ENCODE measurements at places on chromosomes 7 and 10. TPM values are rescaled to one million over a fixed set of nuclear protein-coding genes. Genes with fewer than 3 reads are reported as not detected.

KCNH2 gene
- 1.1 TPM for total RNA-seq

PDE1C gene
- total RNA-seq = 0.53 TPM

GRCh38 chr7:68256295-68256694 lies 1259.7 kb downstream of the TYW1 start:
- no peak for DNase-seq

- no peak for DNase-seq
These were observed 15.0 kb downstream of the NOD1 start for GRCh38 chr7:30463405-30464145.

PON1 gene
- total RNA-seq = 0.52 TPM

LIPK gene
- total RNA-seq = 17.4 TPM

COL13A1 gene
- 2.3 TPM for total RNA-seq

- DNase-seq = no peak
These were observed 30.6 kb upstream of the GDI2 start for GRCh38 chr10:5843686-5844344.

DNA sequence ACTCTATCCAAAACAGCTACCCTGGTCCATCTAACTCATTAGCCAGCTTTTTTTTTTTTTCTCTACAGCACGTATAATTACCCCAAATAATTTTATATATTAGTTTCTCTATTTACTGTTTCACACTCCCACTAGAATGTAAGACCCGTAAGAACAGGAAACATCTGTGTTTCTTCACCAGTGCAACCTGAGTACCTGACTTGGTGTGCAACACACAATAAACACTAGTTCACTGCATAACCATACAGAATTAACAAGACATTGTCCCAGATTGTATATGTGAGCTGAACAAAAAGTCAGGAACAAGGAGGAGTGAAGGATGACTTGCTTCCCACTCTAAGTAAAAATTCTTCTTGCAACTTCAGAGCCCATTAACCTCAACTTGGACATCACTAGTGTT lies 180.2 kb upstream of the AKR1E2 start:
- DNase-seq = no peak

- DNase-seq = no peak
These were observed 232.3 kb upstream of the GLI3 start for GRCh38 chr7:42469341-42469740.

DNA sequence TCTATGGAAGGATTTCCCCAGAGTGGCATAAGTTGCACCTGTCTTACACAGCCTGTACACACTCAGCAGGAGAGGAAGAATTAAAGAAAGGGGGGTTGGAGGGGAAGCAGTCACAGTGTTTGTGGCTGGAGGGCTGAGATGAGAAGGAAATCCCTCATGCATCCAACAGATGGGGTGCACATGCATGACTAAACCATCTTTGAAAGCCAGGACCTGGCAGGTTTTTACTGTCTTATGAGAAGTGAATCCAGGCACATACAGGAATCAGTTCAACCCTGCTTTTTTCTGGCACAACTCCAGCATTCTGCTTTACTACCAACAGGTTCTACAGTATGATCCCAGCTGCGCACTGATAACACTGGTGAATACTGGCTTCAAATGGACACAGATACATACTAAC lies 107.7 kb downstream of the CACNA2D1 start:
- DNase-seq = no peak

DNA sequence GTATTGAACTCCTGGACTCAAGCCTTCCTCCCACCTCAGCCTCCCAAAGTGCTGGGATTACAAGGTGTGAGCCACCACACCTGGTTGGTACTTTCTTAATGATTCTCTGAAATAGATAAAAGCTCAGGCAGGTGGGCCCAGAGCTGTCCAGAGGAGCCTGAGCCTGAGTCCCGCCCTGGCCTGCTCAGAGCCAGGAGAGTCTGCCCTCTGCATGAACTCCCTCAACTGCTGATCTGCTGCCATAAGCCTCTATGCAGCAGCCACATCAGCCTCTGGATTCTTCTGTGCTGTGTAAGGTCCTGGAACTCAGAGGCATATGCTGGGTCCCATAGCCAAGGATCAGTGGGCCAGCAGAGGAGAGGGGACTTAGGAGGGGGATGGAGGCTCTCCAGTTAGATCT lies 23.1 kb upstream of the DDIT4 start:
- no peak for DNase-seq

DNA sequence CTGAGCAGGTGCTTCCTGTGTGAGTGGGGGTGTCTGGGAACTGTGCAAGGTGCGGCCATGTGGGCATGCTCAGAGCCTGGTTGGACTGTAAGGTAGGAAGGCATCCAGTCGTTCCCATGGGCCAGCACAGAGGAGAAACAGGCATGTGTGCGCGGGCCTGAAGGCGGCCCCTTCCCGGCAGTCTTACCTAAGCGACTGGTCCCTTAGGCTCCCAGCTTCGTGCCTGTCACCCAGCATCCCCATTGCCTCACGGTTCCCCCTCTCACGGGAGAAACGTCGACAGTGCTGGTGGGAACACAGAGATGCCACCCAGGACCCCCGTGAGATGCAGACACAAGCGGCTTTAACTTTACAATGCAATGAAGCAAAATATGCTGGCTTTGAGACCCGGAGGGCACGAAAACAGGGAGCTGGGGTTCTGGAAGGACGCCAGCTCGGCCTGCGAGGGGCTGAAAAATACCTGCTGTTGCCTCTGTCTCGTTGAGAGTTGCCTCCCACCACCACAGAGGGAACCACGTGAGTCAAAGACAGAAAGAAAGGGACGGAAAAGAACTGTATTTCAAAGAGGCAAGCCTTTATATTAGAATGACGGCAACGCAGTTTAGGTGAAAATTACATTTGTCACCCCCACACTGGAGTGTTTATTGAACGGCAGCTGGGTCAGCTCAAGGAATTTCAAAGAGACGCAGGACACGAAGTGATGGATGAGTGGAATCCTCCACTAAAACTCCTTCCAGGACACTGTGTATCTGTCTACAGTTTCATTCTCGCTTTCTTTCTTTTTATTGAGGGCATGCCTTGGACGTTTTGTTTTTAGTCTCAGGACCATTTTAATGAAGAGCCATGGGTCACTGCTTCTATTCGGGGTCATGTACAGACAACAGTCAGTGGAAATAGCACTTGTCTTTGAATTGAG lies 128.4 kb downstream of the DNAJB6 start:
- no peak for DNase-seq

TMEM176B gene
- 2.5 TPM for total RNA-seq

DNA sequence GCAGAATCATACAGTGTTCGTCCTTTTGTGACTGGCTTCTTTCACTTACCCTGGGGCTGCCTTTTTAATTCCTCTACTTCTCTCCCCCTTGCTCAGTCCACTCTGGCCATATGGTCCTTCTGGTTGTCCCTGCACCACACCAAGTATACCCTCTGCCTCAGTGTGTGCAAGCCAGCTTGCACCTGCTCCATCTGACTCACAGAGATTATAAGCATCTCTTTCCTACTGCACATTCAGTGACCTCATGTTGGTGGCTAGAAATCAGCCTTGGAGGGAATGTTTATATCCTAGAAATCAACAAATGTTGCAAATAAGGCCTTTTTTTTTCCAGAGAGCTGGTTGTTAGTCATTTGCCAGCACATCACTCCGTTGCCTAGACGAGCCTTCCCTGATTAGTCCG lies 67.5 kb upstream of the C10orf90 start:
- no peak for DNase-seq

DNA sequence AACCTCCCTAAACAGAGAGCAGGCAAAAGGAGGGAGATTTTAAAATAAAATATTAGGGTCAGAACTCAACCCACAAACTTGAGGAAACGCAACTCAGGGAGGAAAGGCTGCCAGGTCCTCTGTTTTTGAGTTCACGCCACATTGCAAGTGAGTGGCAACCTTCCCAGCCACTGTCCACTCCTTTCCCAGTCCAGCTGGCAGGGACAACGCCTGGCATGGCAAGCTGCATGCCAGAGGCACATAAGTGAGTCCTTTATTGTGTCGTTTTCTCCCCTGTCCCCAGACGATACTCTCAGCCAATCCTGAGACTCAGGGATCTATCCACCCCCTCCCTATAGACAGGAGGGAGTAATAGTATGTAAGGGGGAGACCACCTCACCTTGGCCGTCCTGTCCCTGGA lies 22.4 kb downstream of the FBXW4 start:
- no peak for DNase-seq

DNA sequence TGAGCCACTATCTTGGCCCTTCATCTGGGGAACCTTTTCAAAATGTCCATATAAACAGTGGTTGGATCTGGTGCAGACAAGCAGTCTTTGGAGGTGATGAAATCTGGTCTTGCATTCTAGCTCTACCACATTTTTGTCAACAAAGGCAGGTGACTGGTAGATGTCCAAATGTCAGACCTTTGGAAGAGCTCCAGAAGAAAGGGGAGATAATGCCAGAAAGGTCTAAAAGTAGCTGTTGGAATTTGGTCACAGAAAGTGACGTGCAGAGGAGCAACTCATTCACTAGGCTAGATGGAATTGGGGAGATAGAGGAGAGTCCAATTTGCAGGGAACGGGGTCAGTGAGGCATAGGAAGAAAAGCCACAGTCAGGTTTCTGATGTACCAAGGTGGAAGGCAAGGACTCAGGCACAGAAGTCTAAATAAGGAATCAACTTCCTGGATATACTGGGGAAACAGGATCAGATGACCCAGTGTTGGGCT lies 36.4 kb upstream of the WAC start:
- no peak for DNase-seq

GRCh38 chr7:140506788-140507464 lies 27.6 kb upstream of the MKRN1 start:
- no peak for DNase-seq

TSPAN12 gene
- 1.3 TPM for total RNA-seq

DNA sequence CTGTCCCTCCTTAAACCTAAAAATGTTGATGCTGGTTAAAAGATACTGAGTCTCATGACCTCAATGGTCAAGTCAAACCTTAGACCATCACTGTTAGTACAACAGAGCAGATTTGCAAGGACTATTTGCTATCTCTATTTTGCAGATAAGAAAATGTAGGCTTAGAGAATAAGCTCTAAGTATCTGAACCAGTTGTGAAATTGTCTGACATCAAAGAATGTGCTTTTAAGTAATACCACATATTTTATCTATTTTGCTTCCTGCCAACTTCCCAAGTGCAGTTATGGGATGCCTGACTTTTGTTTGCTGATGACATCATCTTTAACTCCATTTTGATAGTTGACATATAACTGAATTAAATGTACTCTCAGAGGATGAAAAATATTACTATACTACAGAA lies 83.6 kb upstream of the TMEM106B start:
- no peak for DNase-seq

GRCh38 chr10:12201543-12201942 lies 5.6 kb downstream of the CDC123 start:
- DNase-seq = no peak

- no peak for DNase-seq
These were observed 133.2 kb downstream of the PARD3 start for GRCh38 chr10:34681933-34682332.

DNAJC1 gene
- total RNA-seq = 22.8 TPM

DNA sequence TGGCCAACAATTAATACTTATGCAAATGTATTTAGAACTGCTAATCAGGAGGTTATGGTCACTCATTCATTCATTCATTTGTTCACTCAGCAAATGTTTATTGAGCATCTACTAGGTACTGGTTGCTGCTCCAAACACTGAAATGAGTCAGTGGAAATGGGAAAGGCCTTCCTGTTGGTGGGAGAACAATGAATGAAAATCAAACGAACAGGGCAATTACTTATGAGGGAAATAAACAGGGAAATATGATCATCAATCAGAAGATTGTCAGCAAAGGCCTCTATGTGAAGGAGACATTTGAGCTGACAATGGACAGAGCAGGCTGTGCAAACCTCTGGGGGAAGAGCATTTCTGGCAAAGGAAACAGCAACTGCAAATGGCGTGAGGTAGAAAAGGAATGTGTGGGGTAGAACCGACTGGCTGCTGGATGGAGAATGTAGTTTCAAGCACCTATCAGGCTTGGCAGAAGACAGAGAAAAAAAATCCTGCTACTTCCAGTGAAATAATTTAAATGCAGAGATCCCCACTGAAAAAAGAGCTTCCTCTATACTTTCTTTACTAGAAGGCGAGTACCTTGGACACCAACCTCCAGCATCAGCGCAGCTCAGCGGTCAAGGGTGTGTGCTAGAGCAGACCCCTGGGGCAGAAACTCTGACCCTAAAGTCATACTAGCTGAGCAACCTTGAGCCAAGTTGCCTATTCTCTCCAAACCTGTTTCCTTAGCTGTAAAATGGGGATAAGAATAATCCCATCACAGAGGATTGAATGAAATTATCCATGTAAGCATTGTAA lies 108.8 kb upstream of the EEPD1 start:
- DNase-seq = no peak

LIPM gene
- total RNA-seq = 39.4 TPM

DNA sequence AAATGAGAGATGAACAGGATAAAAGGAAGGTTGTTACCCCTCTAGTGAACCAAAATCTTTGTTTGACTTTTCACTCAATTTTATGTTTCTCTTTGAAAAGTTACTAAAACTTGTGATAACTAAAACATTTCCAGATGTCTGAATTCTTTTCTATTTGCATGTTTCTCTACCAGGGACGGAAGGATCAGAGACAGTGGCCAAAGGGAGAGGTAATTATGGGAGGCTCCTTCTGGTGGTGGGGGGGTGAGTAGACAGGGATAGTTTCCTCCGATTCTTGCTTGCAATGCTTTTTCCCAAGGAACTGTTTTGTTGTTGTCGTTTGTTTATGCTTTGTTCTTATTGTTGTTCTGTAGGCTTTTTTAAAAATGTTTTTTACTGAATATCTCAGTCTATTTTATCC lies 374.8 kb downstream of the INHBA start:
- no peak for DNase-seq

DNA sequence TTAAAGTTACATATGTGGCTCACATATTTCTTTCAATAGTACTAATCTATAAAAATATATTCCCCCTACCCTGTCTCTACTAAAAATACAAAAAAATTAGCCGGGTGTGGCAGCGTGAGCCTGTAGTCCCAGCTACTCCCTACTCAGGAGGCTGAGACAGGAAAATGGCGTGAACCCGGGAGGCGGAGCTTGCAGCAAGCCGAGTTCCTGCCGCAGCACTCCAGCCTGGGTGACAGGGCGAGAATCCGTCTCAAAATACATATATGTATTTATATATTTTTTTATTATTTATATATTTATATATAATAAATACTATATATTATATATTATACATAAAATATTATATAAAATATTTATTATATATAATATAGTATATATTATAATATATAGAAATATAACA lies 69.7 kb upstream of the GRM3 start:
- DNase-seq = no peak

- no peak for DNase-seq
These were observed 750.3 kb downstream of the ANKRD7 start for GRCh38 chr7:118974836-118975235.

DNA sequence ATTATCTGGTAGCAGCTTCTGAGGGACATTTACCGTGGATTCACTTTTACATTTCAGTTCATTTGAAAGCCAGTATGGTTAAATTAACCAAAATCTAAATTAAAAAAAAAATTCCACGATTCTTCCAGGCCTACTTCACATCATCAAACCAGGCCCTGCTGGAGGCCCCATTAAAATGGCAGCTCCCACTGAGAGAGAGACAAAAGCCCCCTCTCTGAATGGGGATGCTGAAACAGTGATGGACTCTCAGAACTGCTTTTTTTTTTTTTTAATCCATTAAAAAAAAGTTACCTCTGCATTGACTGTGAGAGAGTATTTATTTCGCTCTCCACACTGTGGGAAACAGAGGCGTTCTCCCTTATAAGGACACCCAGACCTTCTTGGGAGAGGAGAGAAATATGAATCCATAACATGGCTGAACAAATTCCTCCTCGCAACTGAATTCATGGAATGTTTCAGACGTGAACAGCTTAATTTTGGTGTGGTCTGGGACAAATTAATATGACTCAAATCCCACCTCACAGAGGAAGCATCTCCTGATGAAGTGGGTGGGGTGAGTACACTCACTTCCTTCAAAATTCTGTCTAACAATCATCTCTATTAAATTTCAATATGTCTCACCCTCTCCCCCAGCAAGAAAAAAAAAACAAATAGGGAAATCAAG lies 73.5 kb downstream of the SAMD9 start:
- no peak for DNase-seq

CCDC3 gene
- total RNA-seq = 108 TPM

All from lower leg skin (tissue), 4 donors.